ENCODE measurements at places on chromosomes 5 and 9.

- DNase-seq, result peak; percentile 97
These were observed 62.1 kb upstream of the VLDLR start for GRCh38 chr9:2559192-2560152.

- no peak for DNase-seq
These were observed 2.8 kb upstream of the TOR1A start for GRCh38 chr9:129826759-129827158.

DNA sequence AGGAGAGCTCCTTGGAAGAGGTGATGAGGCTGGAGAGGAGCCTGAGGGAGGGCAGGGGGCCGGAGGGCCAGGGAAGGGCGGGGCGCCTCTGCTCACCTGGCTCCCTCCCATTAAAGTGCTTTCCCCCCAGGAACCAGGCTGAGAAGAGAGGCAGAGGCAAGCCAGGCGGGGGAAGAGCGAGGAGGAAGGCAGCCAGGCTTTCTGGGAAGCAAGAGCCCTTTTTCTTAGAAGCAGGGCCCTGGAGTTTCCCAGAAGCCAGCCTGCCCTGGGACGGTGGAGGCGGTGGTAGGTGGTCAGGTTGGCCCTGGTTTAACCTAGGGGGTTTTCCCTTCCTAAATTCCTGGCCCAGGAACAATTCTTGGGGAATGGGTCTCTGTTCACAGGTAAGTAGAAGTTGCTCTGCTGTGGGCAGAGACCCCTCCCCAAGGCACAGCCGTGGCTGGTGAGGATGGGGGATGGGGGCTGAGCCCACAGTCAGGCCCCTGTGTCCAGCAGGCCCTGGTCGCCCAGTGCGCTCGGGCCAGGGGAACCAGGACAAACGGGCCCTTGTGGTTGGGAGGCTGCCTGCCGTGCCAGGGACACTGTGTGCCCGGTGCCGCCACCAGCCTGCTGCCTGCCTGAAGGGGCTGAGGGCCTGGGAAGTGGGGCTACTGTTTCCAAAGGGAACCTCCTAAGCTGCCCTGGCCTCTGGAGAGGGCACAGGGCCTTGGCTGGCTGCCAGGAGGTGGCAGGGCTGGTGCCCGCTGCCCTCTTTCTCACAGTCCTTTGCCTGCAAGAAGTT lies 16.6 kb upstream of the RALGDS start:
- DNase-seq, result no peak

GRCh38 chr5:95934207-95934804 lies 27.3 kb downstream of the ELL2 start:
- DNase-seq, result no peak

DNA sequence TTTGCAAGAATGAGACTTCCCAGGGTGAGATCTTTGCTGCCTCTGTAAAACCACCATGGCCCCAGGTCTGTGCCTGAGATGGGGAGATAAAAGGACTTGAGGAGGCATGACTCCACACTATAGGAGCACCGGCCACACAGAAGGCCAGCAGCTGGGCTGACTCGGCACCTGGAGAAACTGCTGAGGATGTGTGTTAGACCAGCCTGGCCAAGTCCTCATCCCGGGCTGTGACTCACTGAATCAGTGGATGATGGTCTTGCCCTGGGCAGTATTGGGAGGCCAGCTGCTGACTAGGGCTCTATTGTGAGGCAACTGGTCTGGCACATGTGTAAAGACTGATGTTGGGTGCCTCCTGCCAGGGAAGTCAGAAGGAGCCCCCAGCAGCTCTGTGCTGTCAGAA lies 286.2 kb downstream of the ACTL7B start:
- DNase-seq, result peak; percentile 83

DNA sequence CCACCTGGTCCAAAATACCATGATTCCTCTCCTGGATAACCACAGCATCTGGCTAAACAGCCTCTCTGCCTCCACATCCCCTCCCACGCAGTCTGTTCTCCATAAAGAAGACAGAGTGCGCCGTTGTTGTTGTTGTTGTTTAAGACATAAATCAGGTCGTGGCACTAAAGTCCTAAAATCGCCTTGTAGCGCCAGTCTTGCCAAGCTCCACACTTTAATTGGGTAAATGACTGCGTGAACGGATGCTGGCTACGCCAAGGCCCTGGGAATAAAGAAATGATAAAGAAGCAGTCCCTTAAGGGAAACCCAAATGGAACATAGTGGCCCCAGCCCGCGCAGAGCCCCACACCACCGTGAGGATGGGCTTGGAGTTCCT lies 364 bp upstream of the SFXN1 start:
- no peak for DNase-seq

- no peak for DNase-seq
These were observed 79.9 kb upstream of the FBXW11 start for GRCh38 chr5:172086194-172086975.

GRCh38 chr9:12414514-12414913 lies 278.7 kb upstream of the TYRP1 start:
- no peak for DNase-seq

- no peak for DNase-seq
These were observed 1.1 kb upstream of the DNAJC21 start for GRCh38 chr5:34928267-34928666.

- DNase-seq, result peak; percentile 57
These were observed 18.4 kb downstream of the SLC25A46 start for GRCh38 chr5:110757118-110757729.

GRCh38 chr5:140595538-140596300 lies 31.1 kb downstream of the SLC35A4 start:
- no peak for DNase-seq

GRCh38 chr9:110048403-110048975 lies 159.5 kb downstream of the C9orf152 start:
- DNase-seq, result peak; percentile 85

DNA sequence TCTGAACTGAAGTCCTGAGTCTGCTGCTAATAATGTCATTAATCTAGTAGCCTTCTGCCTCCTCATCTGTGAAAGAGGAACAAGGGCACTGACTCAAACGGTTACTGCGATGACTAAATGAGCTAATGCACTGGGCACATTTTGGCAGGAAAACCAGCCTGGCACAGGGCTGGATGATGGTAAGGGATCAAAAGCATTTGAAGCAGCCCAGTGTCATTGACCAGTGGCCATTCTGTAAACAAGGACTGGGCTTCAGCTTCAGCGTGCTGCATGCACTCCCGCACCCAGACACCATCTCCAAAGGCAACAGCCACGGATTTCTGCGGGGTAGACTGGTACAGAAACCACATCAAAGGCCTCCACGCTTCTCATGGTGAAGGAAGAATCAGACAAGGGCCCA lies 8.0 kb downstream of the GCNT4 start:
- no peak for DNase-seq

- no peak for DNase-seq
These were observed 66.2 kb downstream of the GCNT1 start for GRCh38 chr9:76525196-76525595.

DNA sequence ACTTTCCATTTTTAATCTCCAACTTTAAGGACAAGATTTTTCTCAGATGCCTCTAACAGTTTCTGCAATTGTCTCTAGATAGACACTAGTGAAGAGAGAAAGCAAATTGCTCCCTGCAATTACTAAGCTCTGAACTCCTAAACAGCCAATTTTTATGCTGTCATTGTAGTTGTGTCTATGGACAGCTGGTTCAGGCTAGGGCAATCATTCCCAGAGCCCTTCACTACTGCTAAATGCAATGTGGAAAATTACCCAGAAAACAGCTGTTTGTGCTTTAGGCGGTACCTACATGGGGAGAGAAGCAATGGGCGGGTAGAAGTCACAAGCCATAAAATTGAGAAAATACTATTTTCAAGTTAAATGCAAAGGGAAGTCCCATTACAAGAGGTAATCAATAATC lies 211.6 kb downstream of the SPOCK1 start:
- DNase-seq, result no peak

GRCh38 chr5:51380603-51381207 lies 2.5 kb upstream of the ISL1 start:
- peak; percentile 47 for DNase-seq

DNA sequence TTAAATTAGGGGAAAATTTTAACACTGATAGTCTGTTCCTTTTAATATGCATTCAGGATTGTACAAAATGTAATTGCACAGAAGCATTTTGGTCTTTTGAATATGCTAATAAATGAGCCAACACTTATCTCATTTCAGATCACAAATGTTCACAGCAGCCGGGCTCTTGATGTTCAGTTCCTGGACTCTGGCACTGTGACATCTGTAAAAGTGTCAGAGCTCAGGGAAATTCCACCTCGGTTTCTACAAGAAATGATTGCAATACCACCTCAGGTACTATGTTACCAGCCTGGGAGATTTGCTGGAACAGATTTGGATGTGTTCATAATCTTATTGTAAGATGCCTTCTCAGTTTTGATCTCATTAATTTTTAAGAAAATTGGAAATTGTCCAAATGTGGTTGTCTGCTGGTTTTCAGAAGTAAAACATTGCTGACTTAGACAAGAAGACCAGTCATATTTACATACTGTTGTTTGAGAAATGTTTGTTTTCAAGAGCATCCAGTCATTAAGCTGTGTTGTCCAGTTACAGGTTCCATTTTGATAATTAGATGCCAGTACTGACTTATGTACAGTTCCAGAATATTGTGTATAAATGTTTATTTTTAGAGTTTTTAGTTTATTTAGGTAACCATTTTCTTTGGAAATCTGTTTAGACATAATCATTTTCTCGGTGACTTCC lies 23.0 kb upstream of the TMOD1 start:
- DNase-seq, result no peak

- DNase-seq, result no peak
These were observed 3.8 kb upstream of the ORM1 start for GRCh38 chr9:114319147-114319546.

- no peak for DNase-seq
These were observed 91.0 kb downstream of the SNX18 start for GRCh38 chr5:54608423-54609085.

- DNase-seq, result no peak
These were observed 5.5 kb downstream of the FOXB2 start for GRCh38 chr9:77024776-77025545.

GRCh38 chr9:69905286-69905685 lies 84.7 kb downstream of the CFAP95 start:
- peak; percentile 25 for DNase-seq

DNA sequence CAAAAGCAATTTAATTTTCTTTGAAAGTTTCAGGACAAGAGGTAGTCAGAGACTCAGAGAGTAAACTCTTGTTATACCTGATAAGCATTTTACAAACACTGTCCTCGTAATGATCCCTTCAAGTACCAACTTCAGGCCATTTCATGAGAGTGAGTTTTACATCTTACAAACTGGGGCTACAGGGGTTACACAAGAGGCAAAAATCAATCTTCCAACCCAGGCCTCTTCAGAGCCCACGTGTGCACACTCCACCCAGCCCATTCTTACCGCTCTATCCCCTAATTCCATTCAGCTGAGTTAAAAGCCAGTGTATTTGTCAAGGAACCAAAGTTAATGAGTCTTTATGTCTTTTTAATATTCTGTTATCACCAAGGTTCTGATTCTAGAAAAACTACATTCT lies 46.5 kb downstream of the PSMB7 start:
- DNase-seq, result no peak

DNA sequence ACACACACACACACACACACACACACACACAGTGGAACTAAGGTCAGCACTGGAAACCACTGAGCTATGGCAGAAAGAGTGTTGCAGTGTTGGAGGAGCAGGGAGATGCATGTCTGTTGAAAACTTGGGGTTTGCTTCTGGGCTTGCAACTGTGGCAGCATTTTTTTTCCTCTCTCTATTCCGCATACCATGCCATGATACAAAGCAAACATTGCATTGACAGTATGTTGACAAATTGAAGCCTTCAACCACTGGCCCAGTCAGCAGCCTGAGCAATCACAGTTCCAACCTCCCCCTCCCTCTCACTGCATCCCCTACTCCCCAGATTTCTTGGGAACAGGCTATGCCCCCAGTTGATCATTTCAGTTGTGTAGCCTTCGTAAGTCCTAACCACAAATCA lies 478.1 kb upstream of the WWC1 start:
- DNase-seq, result no peak

DNA sequence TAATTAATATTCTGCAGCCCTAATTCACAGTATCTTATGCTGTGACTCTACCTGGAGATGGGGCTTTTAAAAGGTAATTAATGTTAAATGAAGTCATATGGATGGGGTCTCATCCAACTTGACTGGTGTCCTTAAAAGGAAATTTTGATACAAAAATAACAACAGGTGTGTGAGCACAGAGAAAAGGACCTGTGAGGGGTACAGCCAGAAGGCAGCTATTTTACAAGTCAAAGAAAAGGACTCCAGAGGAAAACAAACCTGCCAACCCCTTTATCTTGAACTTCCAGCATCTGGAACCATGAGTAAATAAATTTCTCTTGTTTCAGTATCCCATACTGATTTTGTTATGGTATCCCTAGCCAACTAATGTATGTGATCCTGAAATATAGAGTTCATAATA lies 250.3 kb downstream of the TMEM232 start:
- DNase-seq, result no peak

- DNase-seq, result peak; percentile 11
These were observed 98.4 kb upstream of the GNAQ start for GRCh38 chr9:78130004-78130403.

- DNase-seq, result no peak
These were observed 274.9 kb downstream of the AUH start for GRCh38 chr9:91086657-91087461.

DNA sequence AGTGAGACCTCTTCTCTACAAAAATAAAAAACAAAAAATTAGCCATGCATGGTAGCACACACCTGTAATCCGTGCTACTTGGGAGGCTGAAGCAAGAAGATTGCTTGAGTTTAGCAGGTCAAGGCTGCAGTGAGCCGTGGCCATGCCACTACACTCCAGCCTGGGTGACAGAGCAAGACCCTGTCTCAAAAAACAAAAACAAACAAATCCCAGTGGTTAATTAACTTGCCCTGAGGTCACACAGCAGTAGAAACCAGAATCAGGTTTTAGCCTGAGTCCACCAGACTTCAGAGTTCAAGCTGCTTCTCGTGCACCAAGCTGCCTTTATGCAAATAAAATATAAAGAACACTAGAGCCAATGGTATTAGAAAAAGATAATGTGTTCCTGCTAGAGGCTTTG lies 169.7 kb downstream of the GOLPH3 start:
- DNase-seq, result no peak

DNA sequence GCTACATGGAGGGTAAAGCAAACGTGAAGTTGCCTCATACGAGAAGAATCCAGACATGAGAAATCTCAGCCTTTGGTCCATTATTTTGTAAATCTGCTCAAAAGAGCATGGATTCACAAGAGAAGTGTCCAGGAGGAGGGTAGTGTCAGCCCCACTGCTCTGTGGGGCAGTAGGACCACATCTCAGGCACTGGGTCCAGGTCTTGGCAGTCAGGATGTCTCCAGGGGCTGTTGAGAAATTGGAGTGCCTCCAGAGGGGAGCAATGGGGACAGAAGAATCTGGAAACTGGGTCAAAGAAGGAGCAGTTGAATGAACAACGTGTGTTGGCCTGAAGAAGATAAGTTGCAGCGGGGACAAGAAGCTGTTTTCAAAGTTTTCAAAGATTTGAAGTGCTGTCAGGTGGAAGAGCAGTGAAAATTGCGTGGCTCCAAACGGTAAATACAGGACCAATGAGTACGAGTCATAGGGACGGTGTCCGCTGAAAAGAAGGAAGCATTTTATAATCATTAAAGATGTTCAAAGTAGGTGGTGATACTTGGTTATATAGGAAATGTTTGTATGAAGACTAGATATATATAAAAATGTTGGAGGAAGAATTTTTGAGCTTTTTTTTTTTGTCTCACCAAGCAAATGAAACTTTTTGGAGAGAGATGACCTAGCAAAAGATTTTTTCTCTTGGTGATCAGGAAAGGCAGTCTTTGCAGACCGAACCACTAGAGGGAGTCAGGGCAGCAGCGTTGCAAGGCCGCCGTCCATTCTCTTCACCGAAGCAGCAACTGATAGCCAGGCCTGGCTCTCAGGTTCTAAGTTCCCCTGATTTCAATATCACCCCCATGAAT lies 57.1 kb upstream of the ZBED3 start:
- DNase-seq, result peak; percentile 79

All from EH (cell line).